ENCODE measurements at places on chromosomes 4 and X.

- DNase-seq: no peak
Observed at GRCh38 chrX:150543230-150544155, 24.9 kb upstream of the MTM1 start.

- DNase-seq: no peak
Observed at GRCh38 chr4:184668511-184669114, 19.1 kb downstream of the PRIMPOL start.

DNA sequence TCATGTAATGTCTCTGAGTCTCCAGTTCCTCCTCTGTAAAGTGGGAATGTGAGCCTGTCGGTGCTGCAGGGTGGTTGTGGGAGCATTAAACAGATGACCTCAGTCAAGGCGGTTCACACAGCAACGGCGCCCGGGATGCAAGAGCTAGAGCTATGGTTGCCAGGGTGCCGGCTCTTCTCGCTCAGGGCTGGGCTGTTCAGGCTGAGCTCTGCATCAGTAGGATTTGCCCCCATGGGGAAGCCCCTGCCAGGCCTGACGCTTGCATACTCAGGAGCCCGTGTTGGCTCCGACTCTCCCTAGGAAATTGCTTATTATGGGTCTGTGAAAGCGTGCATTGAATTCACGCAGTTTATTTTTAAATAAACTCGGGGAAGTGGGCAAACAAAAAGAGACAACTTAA is 67.3 kb downstream of the PSAPL1 start:
- peak; percentile 28 for DNase-seq

DNA sequence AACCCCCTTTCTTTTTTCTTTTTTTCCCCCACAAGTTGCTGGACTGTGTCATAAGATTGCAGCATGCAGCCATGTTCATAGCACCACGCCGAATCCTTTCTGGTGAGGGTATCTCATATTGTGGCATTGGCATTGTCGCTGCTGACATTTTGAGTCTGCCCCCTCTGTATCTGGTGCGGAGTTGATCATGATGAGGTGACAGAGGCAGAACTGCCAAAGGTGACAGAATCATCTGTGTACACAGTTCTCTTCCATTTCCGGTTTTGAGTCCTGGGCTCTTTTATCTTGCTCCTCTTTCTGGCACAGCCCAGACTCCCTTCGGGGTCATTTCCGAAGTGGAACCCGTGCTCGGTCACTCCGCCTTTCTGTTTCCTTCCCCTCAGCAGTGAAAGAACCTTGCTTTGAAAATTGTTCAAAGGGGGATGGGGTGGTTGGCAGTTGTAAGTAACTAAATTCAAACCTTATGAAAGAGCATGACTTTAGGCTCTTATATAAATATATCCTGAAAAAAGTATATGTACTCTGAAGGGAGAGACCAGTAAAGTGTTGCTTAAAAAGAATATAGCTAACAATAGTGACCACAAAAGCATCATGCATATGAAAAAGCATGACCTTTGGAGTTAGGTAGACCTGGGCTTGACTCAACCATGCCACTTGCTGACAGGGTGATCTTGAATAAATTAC is 55.0 kb upstream of the BMP2K start:
- no peak for DNase-seq

DNA sequence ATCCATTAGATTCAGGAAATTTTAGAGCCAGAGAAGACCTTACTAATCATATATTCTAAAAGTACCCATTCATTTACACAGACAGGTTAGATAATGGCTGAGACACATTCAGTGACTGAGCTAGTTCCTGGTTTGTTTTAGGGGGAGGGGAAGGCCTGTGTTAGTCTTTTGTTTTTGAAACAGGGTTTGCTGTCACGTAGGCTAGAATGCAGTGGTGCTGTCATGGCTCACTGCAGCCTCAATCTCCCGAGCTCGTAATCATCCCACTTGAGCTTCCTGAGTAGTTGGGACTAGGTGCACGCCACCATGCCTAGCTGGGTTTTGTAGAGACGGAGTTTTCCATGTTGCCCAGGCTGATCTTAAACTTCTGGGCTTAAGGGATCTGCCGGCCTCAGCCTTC is 10.1 kb downstream of the RBPJ start:
- DNase-seq: no peak

- DNase-seq: no peak
Observed at GRCh38 chrX:31223817-31224216, 152.0 kb upstream of the FTHL17 start.

DNA sequence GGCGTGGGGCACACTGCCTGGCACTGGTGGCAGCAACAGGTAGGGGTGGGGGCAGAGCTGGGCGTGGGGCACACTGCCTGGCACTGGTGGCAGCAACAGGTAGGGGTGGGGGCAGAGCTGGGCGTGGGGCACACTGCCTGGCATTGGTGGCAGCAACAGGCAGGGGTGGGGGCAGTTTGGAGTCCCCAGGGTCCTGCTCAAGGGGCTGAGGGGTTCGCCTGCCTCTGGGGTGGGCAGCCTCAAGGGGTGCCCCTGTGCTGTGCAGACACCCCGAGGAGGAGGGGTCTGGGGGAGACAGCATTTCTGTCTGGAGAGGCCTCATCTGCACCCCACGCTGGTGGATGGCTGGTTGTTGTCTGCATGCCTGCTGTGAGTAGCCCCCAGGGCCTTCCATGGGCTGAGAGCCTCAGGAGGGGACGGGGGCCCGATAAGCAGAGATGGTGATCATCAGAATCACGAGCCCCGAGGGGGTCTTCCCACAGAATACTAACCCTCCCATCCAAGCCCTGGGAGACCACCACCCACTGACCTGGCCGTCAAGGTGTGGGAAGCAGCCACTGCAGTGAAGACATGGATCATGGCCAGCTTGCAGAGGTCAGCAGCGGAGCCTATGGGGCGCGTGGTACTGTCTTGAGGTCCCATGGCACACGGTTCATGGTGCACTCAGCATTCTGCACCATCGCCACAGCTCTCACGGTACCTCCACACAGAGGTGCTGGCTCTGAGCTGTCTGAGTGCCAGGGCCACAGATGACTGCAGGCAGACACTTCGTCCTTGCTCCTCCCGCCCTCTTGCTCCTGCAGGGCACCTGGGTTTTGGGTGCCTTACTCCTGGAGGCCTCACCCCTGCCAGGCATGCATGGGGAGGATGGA is 21.5 kb downstream of the NAT8L start:
- no peak for DNase-seq

DNA sequence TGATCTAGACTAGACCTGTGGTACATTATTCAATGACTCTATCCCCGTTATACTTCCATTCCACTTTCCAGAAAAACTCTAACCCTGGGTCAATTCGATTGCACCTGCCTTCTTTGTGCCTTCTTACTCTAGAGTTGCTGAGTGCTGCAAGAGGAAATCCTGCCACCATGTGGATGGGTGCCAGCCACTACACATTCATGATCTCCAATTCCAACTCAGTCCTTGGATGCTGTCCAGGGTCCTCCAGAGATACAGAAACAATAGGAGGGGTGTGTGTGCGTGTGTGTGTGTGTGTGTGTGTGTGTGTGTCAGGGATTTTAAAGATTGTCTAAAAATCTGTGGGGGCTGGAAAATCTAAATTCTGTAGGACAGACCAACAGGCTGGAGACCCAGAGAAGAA is 42.9 kb upstream of the INTS6L start:
- DNase-seq: peak; percentile 77

GRCh38 chrX:111086591-111087006 is 9.4 kb upstream of the PAK3 start:
- no peak for DNase-seq

DNA sequence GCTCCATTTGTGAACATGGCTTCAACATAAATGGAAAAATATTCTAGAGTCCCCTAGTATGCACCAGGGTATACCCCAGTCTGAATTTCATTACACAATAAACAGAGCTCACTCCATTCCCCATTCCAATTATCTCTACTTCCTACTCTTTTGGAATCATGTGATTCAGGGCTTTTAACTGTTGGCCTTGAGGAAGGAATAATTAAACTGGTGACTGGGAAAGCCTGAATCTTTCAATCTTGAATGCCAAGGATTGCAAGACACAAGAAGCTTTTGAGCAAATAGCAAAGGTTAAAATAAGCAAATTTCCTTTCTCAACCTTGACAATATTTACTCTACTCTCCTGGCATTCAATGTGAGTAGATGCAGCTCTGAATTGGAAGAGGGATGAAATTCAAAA is 77.5 kb upstream of the INPP4B start:
- DNase-seq: no peak

- DNase-seq: no peak
Observed at GRCh38 chrX:703466-703865, 72.9 kb downstream of the SHOX start.

GRCh38 chrX:794311-794710 is 163.7 kb downstream of the SHOX start:
- DNase-seq: no peak

- no peak for DNase-seq
Observed at GRCh38 chr4:14783011-14783877, 219.0 kb upstream of the CPEB2 start.

GRCh38 chr4:105551965-105552746 is at the start of gene ARHGEF38:
Gene ARHGEF38 (plus strand): TSS chr4:105552620. CDS start chr4:105552766, 146 bp downstream.
- no peak for DNase-seq

GRCh38 chrX:139844163-139844562 is 88.7 kb downstream of the ATP11C start:
- DNase-seq: no peak

- no peak for DNase-seq
Observed at GRCh38 chrX:9108054-9108453, 74.1 kb upstream of the FAM9B start.

Measured in Ammon's horn (tissue), 1 donor.